ENCODE measurements at places on chromosomes 7 and 10.

DNA sequence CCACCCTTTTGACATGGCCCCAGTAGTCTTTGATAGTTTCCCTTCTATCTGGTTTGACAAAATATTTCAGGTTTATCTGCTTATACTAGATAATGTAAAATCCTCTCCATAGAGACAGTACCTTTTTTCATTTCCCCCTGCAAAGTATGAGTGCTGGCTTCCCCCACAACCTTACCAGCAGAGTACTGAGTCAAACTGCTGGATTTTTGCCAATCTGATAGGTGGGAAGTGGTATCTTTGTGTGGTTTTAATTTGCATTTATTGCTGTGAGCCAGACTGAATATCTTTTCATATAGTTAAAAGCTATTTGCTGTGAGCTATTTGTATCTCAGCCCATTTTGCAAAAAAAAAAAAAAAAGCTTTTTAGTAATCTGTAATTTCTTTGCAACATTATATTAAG is 32.1 kb upstream of the HECTD2 start:
- DNase-seq, result no peak

DNA sequence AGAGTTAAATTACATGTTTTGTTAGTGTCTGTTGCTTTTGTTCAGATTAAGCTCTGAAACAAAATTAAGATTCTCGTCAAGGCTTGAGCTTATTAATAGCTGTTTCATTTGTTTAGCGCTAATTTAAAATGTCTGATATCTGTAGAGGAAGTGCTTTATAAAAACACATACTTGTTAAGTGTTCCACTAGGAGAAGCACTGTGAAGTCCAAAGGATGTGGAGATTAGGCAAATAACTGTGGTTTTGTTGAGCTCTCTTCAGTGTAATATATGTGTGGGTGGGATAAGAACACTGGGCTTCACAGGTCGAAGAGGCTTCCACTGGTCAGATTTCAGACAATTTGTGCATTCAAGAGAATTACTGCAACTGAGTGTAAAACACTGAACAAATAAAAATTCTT is 242.0 kb downstream of the AUTS2 start:
- DNase-seq, result no peak

DNA sequence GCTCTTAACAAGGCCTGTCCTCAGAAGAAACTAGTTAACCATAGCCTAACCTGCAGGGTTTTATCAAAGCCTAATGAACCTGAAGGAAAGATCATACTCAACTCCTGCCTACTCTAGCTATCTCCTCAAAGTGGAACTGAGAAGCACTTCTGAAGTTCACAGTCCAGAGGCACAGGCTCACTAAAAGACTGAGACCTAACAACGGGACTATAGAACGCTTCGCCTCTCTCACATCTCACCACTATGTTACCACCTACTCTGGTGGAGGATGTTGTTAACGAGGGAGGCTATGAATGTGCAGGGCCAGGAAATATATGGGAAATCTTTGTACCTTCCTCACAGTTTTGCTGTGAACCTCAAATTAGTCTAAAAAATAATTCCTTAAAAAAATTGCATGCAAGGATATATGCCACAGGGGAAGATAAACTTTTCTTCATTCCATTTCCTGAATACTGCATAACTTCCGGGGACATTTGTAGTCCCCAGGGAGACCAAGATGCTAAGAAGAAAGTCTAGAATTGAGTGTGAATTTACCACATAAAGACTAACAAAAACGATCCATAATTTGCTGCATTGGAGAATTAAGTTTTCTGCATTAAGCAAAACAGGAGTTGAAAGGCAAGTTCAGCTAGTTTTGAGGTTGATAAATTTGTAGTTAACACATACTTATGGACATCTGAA is 21.6 kb downstream of the LIPJ start:
- DNase-seq, result no peak

DNA sequence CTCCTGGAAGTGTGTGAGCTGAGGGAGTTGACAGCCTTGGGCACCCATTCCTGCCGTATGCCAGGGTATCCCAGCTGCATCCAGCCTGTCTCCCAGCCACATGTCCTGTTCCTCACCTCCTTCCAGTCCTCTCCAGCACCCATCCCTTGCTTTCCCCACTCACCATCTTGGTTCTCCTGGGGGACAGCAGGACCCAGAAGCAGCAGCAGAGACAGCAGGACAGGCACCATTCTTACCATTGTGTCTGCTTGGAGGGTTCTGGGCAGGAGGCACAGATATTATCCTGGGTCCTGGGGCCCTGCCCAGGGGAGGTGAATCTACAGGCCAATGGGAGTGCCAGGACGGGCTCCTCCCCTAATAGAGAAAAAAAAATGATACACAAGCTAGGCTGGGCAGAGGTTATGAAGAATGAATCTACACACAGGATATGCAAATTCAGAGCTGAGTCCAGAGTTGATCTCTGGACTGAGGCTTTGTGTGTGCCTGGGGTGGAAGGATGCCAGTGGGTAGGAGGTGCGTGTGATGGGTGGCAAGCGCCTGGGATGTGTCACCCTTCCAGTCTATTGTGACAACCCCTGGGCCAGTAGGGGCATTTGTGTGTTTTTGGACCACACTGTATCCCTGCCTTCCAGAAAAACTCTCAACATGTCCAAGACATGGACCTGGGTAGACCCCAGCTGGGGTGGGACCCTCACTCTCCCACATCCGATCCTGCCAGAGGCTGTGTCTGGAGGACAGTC is at the start of gene AZGP1:
Gene AZGP1 (minus strand): TSS at position 250 of the 740 bp plus-strand sequence. CDS start 11 bp downstream, at position 239.
- DNase-seq, result no peak

DNA sequence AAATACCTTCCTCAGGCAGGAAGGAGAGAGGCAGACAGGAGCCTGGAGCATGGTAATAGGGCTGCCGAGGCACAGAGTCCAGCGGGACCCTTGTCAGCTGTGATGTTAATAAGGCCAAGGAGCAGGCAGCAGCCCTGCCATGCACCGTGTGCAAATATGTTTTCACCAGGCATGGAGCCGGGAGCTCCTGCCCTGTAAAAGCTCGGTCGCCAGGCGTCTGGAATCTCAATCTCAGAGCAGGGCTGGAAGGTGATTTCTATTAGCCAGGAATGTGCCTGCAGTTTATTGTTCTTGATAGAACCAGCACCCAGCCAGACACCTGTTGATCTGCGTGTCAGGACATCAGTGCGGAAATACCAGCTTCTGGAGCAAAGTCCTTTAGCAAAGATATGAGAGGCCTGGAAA is 469.8 kb downstream of the GLRX3 start:
- DNase-seq, result no peak

GRCh38 chr10:133143200-133143533 is 16.9 kb upstream of the KNDC1 start:
- no peak for DNase-seq

DNA sequence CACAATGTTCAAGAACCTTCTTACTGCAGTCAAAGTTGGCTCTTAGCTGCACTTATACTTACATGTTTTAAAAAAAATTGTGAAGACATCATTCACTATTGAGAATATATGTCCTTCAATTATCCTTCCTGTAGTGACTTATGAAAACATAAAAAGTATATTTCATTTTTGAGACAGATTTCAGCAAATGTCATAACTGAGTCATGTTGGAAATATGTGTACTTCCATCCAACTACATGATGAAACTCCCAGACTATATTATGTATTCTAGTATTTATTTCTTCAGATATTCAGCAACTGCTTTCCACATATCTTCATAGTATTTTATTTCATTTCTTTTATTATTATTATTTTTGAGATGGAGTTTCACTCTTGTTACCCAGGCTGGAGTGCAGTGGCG is 160.2 kb downstream of the ARHGAP12 start:
- no peak for DNase-seq

DNA sequence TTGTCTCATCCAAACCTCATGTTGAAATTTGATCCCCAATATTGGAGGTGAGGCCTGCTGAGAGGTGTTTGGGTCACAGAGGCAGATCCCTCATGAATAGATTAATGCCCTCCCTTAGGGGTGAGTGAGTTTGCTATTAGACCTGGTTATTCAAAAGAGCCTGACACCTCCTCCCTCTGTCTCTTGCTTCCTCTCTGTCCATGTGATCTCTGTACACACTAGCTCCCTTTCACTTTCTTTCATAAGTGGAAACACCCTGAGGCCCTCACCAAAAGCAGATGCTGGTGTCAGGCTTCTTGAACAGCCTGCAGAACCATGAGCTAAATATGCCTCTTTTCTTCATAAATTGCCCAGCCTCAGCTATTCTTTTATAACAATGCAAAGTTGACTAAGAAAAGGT is 447.1 kb downstream of the MDFIC start:
- DNase-seq, result no peak

DNA sequence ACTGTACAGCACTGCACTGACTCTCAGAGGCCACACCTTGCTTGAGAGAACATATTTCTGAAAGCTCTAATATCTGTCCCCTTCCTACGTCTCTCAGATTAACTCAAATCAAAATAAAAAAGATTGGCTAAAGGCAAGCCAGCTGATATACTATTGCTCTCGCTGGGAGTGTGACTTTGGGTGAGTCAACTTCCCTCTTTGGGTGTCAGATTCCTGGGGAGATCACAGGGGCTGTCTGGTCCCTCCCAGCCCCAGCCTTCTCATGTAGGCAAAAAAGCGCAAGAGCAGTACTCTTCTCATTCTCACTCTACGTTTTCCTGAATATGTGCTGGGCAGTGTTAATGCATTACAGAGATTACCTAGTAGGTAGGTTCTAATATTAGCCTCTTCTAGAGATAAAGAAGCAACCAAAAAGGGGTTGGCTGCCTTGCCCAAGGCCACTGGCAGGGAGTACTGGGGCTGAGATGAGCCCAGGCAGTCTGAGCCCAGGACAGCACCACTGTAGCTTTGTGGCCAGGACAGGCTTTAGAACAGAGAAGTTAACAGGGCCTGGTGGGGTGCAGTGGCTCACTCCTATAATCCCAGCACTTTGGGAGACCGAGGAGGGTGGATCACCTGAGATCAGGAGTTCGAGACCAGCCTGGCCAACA is 9.1 kb upstream of the DENND2A start:
- DNase-seq, result no peak

GRCh38 chr7:114481999-114482398 is 67.4 kb downstream of the FOXP2 start:
- no peak for DNase-seq

DNA sequence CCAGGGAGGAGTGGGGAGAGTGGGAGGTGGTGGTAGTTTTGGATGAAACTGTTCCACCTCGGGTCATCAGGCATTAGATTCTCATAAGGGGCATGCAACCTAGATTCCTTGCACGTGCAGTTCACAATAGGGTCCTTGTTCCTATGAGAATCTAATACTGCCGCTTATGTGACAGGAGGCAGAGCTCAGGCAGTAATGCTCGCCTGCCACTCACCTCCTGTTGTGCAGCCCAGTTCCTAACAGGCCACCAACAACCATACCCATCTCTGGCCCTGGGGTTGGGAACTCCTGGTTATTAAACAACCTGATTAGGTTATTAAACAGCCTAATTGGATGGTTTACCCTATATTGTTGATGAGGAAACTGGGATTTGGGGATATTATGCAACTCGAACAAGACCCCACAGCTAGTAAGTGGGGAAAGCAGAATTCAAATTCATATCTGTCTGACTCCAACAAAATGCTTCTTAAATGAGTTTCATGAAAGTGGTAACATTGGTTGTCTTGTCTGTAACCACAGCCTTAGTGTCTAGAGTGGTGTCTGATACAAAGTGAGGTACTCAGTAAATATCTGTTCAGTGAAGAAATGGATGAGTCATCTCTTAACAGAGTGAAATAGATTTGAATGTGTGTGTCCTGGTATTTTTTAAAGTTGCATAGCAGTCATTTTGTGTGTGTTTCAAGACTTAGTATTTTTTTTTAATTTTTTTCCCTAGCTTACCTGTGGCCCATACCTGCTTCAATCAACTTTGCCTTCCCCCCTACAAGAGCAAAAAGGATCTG is 101.6 kb downstream of the HECTD2 start:
- DNase-seq, result no peak

DNA sequence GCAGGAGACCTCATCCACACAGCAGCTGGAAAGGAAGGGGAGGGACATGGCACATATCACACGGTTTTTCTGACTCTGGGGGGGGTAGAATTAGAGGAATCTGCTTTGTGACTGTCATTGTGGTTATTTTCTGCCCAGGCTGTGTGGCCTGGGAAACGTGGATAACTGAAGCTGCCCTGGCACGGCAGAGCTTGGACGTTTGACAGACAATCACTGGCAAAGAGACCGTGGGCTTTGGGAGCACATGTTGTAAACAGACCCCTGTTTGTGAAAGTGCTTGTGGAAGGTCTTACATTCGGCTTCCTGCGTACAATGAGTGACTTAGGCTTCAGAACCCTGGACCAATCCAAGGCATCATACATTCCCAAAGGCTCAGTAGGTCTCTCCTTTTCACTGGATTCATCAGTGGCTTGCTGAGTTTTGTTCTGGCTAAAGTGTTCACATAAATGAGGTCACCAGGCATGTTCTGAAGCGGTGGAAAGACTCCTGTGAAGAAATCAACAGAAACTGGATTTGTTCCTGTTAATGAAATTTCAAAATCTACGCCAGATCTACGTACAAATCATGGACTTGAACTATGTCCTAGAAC is 188.2 kb downstream of the TEX36 start:
- no peak for DNase-seq

- no peak for DNase-seq
These were observed 42.3 kb downstream of the FBH1 start for GRCh38 chr10:5932345-5932744.

GRCh38 chr7:156662277-156662676 is 21.7 kb downstream of the RNF32 start:
- no peak for DNase-seq

GRCh38 chr10:14173706-14174594 is 156.8 kb downstream of the FRMD4A start:
- no peak for DNase-seq

- DNase-seq, result no peak
These were observed 1018.7 kb downstream of the TYW1 start for GRCh38 chr7:68015122-68015977.

DNA sequence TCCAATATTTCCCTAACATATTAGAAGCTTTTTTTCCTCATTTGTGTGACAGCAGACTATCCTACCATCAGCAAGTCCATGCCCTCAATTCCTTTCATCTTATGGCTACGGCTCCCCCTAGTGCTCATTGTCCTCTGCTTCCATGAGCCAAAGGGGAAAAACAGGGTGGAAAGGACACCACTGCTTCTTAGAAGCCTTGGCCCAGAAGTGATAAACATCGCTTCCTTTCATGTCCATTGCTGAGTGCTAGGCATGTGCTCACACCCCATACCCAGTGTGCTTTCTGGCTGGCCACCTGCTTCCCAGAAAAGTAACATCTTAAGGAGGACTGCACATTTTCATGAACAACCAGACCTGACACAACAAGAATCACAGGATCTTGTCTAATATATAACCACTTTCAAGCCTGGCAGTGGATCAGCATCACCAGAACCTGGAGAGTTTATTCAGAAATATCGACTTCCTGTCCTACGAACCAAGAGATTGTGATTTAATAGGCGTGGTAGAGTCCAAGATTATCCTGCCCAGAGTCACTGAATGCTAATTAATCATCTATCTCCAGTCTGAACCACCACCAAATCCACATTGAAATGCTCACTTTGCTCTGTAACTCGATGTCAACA is 650.5 kb upstream of the SORCS1 start:
- no peak for DNase-seq

GRCh38 chr7:55533050-55533728 is 39.1 kb downstream of the VOPP1 start:
- DNase-seq, result no peak
